ENCODE measurements at places on chromosomes 11 and 22. TPM values are rescaled to one million over a fixed set of nuclear protein-coding genes. Genes with fewer than 3 reads are reported as not detected.

DNA sequence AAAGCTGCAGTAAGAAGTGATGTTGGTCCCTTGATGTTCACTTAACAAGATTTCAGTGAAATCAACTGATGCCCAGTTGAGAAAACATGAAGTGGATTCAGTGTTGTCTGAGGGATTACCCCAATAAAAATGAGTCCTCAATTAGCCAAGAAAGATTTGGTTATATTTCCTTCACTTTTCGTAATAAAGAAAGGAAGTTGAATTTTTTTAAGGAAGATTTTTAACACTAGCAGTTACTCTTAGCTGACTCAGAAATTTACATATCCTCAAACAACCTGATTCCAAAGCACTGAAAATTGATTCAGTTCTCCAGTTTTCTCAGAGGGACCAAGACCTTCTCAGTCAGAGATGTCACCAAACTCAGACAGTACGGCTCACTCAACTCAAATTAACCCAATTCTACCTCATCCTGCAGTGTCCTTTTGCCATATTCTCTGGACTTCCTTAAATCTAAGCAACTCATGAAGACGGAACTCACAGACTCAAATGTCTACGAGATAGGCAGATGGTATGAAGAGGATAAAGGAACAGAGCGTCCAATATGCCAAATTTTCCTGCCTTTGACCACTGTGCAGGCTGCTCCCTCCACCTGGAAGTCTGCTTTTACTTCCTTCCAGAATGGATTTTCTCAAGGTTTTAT lies 22.8 kb downstream of the SLC5A4 start:
- peaks cover 41% of the 10 kb centered on the region for H3K27me3 ChIP-seq
- H3K36me3 ChIP-seq = no peaks in the 10 kb centered on the region
- DNase-seq = no peak

- H3K27me3 ChIP-seq = peaks cover 20% of the 10 kb centered on the region
- peak within 1 kb of the TSS; percentile 81 for H3K4me3 ChIP-seq
- peak; percentile 46 for DNase-seq
- peaks cover 12% of the 10 kb centered on the region for H3K36me3 ChIP-seq
Observed at GRCh38 chr11:32090545-32091370, at the start of gene RCN1. RCN1 (plus strand) TSS chr11:32091074; CDS start chr11:32091197, 123 bp downstream.

DNA sequence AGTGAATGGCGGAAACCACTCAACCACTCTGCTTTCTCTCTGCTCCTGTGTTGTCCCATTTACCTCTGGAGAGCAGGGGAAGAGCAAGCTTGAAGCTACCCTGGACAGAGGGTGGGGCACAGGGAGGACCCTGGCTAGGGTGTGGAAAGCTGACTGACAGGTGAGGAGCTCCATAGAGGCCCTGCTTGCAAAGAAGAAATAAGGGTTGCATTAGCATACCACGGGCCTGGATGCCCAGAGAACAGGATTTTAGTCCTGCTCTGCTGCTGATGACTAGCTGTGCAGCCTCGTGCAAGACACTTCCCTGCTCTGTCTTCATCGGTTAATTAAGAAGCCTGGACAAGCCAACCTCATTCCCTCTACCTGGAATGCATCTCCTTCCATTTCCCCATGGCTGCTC lies 135.0 kb downstream of the BUD13 start:
- no peaks in the 10 kb centered on the region for H3K36me3 ChIP-seq
- H3K27ac ChIP-seq = no peak overlapping the region
- DNase-seq = no peak
- no peaks in the 10 kb centered on the region for H3K27me3 ChIP-seq
- H3K4me3 ChIP-seq = no peak overlapping the region

GRCh38 chr22:35785181-35785923 lies 67.7 kb downstream of the APOL5 start:
- peaks cover 3% of the 10 kb centered on the region for H3K4me1 ChIP-seq
- no peak overlapping the region for H3K4me3 ChIP-seq
- H3K27me3 ChIP-seq = peaks cover 4% of the 10 kb centered on the region

DNA sequence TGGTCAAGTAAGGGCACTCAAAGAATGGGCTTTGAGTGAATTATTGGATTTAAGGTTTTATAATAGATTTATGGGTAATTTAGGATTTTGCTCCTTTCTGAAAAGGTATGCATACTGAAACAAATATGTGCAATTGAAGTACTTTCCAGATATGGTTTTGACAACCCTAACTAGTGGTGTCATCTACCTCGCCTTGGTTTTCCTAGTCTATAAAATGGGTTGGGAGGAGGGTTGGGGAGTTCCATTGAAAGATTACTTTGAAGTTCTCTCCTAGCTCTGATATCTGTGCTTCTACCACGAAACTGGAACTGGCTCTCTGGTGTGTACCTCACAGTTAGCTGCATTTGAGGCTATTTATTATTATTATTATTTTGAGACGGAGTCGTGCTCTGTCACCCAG lies 431 bp upstream of the SPTBN2 start:
- no peak overlapping the region for H3K27ac ChIP-seq
- peaks cover 17% of the 10 kb centered on the region for H3K4me1 ChIP-seq

GRCh38 chr11:13310443-13310842 lies 32.9 kb downstream of the BMAL1 start:
- peaks cover 34% of the 10 kb centered on the region for H3K4me1 ChIP-seq
- no peak overlapping the region for H3K27ac ChIP-seq
- H3K4me3 ChIP-seq = no peak overlapping the region
- peaks cover 30% of the 10 kb centered on the region for H3K36me3 ChIP-seq

DNA sequence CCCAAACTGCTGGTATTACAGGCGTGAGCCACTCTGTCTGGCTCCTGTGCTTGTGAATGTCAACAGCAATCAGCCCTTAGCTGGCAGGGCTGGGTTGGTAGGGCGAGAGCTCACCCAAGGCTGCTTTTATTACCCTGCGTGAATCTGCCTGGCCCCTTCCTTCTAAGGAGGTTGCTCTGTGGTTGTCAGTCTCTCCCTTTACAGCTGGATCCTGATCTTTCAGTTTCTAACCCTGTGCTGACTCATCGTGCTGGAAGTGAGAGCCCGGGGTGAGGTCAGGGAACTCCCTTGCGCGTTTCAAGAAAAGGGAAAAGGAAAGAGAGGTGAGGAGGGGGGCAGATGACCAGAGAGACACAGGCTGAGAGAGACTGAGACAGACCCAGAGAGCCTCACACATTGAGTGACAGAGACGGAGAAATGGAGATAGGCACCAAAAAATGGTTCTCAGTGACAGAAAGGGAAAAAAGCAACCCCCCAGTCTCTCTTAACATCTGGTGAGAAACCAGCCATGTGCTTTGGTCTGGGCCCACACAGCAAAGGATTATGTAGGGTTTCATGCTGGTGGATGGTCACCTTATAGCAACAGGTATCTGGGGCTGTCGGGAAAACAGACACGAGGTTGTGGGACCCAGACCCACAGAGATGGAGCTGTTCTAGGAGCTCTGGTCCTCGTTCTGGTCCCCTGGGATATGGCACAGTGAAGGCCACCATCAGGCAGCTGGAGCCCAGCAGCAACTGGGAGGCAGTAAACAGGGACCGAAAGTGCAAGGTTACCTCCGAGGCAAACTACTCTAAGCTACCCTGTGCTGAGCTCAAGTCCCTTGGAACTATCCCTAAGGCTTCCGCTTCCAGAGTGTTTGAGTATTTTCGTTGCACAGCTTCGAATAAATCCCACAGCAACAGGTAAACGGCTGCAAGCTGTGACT lies 2.5 kb downstream of the TCN2 start:
- no peak overlapping the region for H3K4me3 ChIP-seq
- peak; percentile 36 for DNase-seq
- no peaks in the 10 kb centered on the region for H3K27me3 ChIP-seq
- peaks cover 48% of the 10 kb centered on the region for H3K4me1 ChIP-seq
- H3K27ac ChIP-seq = peak overlapping the region; percentile 4
- no peaks in the 10 kb centered on the region for H3K36me3 ChIP-seq

DNA sequence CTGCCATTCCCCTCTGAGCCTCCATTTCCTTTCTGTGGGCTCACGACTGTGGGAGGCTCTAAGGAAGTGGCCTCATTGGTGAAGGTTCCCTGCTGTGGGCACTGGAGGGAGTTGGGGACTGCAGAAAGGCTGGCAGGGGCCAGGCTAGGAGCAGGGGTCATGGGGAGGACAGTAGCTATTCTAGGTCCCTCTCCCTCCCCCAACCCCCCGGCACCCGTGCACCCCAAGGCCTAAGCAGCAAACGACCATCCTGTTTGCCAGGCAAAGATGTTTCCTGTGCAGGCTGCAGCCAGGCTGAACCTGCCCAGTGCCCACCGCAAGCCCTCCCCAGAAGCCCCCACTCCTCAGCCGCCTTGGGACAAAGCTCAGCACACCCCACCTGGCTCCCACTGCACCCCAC lies 189.4 kb downstream of the MN1 start:
- H3K27me3 ChIP-seq = peaks cover 30% of the 10 kb centered on the region
- H3K27ac ChIP-seq = no peak overlapping the region
- no peak for DNase-seq
- H3K36me3 ChIP-seq = no peaks in the 10 kb centered on the region
- no peaks in the 10 kb centered on the region for H3K4me1 ChIP-seq

DNA sequence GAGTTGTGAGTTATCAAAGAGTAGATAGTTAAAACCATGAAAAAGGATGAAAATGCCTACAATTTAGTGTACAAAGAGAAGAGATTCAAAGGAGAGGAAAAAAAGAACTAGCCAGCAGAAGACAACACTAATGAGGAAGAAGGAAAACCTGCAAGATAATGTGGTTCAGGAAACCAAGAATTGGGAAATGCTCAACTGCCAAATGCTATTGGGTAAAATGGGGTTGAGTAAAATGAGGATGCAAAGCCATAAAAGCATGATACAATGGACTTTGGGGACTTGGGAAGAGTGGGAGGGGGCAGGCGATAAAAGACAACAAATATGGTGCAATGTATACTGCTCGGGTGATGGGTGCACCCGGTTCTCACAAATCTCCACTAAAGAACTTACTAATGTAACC lies 7.6 kb upstream of the OR52K2 start:
- no peak overlapping the region for H3K27ac ChIP-seq
- DNase-seq = no peak
- no peaks in the 10 kb centered on the region for H3K4me1 ChIP-seq
- H3K27me3 ChIP-seq = peaks cover 13% of the 10 kb centered on the region
- no peak overlapping the region for H3K4me3 ChIP-seq
- no peaks in the 10 kb centered on the region for H3K36me3 ChIP-seq

- H3K4me1 ChIP-seq = no peaks in the 10 kb centered on the region
- H3K27ac ChIP-seq = no peak overlapping the region
- H3K36me3 ChIP-seq = no peaks in the 10 kb centered on the region
- no peak for DNase-seq
Observed at GRCh38 chr11:131744847-131745246, 374.4 kb downstream of the NTM start.

DNA sequence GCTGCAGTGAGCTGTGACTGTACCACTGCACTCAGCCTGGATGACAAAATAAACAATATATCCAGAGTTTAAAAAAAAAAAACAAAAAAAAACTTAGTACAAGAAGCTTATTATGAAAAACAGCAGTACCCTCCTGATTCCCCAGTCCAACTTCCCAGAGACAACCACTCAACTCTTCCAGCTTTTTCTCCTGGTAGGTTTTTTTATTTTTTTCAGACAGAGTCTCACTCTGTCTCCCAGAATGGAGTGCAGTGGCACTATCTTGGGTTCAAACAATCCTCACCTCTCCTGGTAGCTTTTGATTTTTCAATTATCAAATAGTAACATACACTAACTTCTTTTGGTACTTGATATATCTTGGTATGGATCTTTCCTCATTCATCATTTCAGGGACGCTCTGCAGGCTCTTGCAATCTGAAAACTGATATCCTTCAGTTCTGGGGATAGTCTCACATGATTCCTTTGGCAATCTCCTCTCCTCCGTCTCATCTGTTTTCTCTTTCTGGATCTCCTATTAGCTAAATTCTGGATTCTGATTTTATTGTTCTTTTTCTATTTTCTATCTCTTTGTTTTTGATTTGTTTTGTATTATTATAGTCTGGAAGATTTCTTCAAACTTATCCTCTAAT lies 44.9 kb downstream of the ALG9 start:
- no peaks in the 10 kb centered on the region for H3K27me3 ChIP-seq
- no peak for DNase-seq
- H3K4me1 ChIP-seq = no peaks in the 10 kb centered on the region
- no peak overlapping the region for H3K4me3 ChIP-seq
- no peak overlapping the region for H3K27ac ChIP-seq
- peaks cover 22% of the 10 kb centered on the region for H3K36me3 ChIP-seq

- peaks cover 3% of the 10 kb centered on the region for H3K36me3 ChIP-seq
- no peak overlapping the region for H3K27ac ChIP-seq
Observed at GRCh38 chr11:117019871-117020270, 78.4 kb downstream of the SIK3 start.

DNA sequence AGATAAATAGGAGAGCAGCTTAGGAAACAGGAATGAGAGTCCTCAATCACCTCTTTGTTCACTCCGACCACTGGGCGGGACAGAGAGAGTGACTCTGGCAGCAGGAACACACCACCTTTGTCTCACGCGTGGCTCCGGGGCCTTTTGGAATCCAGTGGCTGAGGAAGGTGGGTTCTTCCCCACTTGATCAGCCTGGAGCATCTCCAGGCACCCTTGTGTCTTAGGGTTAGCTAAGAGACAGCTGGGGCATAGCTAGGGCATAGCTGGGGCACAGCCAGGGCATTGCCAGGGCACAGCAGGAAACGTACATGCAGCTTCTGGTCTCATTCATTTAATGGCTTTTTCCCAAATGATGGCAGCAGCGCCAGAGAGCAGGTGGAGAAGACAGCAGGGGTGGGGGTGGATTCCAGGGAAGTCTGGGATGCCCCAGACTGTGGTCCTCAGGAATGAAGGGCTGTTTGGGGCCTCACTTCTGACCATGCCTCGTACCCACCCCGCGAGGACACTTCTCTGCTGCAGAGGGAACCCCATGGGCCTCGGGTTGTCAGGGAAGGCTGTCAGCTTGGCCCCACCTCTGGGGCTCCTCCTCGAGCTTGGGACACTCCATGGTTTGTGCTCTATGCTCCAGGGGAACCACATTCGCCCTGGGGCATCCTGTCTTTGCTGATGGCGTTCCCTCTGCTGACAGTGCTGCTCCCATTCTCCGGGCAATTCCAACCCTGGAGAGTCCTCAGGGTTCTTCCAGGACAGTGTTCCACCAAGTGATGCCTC lies 30.4 kb upstream of the SHANK2 start:
- H3K36me3 ChIP-seq = no peaks in the 10 kb centered on the region
- no peak for DNase-seq
- no peaks in the 10 kb centered on the region for H3K4me1 ChIP-seq
- H3K4me3 ChIP-seq = no peak overlapping the region
- no peaks in the 10 kb centered on the region for H3K27me3 ChIP-seq

GRCh38 chr11:28696591-28696990 lies 588.4 kb downstream of the METTL15 start:
- H3K27ac ChIP-seq = no peak overlapping the region
- H3K4me3 ChIP-seq = no peak overlapping the region
- no peaks in the 10 kb centered on the region for H3K4me1 ChIP-seq
- DNase-seq = no peak

Gene MMP12
- total RNA-seq = not detected

Gene CDHR5
- total RNA-seq = not detected

Gene PARVG
- total RNA-seq = 175 TPM

Gene SOX6
- not detected for total RNA-seq

Gene RIBC2
- 13.5 TPM for total RNA-seq

Data from activated CD8-positive, alpha-beta T cell treated with anti-CD3 and anti-CD28 coated beads, Interleukin-2, amount 10 ng/mL, durations not matched to agents 7 days and 5 days (primary cell).